ENCODE measurements at places on chromosomes 1 and 21. TPM values are rescaled to one million over a fixed set of nuclear protein-coding genes. Genes with fewer than 3 reads are reported as not detected.

The CD160 gene
- 0.18 TPM for total RNA-seq

- H3K36me3 ChIP-seq: no peaks in the 10 kb centered on the region
- H3K4me3 ChIP-seq: no peak overlapping the region
- no peak for DNase-seq
- peaks cover 26% of the 10 kb centered on the region for H3K27me3 ChIP-seq
- H3K27ac ChIP-seq: no peak overlapping the region
- peaks cover 7% of the 10 kb centered on the region for H3K4me1 ChIP-seq
These were observed 607 bp upstream of the FAAH start for GRCh38 chr1:46393510-46393909.

DNA sequence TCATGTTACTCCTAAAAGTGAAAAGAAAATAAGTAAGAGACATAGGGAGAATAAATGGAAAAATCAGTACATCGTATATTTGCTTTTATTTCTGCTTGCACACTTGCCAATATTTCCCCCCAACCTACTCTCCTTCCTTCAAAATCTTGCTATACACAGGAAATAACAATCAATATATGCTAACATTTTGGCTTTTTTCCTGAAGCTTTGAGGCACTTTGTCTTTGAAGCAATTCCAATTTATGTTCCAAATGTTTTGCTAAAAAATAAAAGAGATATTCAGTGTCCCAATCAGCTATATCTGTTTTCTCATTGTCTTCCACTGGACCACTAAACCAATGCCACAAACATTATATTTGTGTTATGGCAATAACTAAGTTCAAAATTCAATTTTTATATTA is 184.0 kb upstream of the NEGR1 start:
- no peak overlapping the region for H3K4me3 ChIP-seq
- no peaks in the 10 kb centered on the region for H3K4me1 ChIP-seq
- no peak overlapping the region for H3K27ac ChIP-seq
- H3K27me3 ChIP-seq: no peaks in the 10 kb centered on the region
- DNase-seq: no peak

DNA sequence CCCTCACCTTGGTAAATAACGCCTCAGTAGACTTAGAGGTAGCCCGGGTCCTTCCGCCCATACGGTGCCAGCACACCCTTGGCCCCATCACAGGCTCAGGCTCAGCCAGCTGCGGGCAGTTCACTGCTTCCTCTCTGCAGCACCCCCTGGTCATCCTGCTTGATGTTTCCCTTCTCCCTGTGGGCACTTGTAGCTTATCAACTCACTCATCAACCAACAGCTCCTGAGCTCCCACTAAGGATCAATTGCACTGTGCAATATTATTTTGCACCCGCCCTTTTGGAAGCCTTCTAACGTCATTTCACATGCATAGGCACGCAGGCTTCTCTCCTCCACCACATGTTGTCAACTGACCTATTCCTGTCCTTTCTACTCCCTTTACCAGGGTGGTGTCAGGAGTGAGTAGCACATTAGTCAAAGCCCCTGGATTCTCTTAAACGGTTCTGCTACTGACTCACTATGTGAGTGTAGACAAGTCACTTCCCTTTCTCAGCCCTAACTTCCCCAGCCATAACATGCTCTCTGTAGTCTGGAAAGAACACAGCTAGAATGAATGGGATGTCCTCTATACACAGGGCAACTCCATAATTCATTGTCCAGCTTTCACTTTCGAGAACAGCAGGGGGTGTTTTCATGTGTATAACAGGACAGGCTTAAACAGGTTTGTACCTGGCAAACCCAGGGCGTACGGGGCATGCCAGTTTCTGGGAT is 47.1 kb upstream of the IRF2BP2 start:
- peak overlapping the region; percentile 93 for H3K27ac ChIP-seq
- peak overlapping the region; percentile 22 for H3K4me3 ChIP-seq
- no peaks in the 10 kb centered on the region for H3K36me3 ChIP-seq
- no peaks in the 10 kb centered on the region for H3K27me3 ChIP-seq

DNA sequence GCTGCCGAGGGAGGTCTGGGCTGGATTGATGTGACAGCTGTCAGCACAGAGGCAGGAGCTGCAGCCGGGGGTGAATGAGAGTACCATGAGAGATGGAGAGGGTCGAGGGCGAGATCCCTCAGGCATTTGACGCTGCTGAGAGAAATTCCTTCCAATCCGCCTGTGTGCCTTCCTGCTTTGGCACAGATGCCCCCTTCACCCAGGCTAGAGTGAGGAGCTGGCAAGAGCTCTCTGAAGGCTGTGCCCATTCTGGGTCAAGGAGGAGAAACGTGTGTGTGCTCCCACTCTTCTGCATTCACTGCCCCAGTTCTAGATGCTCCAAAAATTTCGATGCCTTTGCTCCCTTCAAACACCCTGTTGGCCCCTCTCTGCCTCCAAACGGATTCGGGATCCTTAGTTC is 4.8 kb downstream of the ARTN start:
- no peak overlapping the region for H3K27ac ChIP-seq
- no peaks in the 10 kb centered on the region for H3K36me3 ChIP-seq
- no peak for DNase-seq
- H3K4me3 ChIP-seq: no peak overlapping the region

Measured in SJSA1 (cell line).